ENCODE measurements at places on chromosomes 7 and 10. TPM values are rescaled to one million over a fixed set of nuclear protein-coding genes. Genes with fewer than 3 reads are reported as not detected.

GHRHR gene
- not detected for total RNA-seq

CRHR2 gene
- total RNA-seq: not detected

RABGEF1 gene
- total RNA-seq: 19.0 TPM

IQUB gene
- 0.41 TPM for total RNA-seq

PNLIP gene
- total RNA-seq: not detected

CCDC146 gene
- 9.5 TPM for total RNA-seq

RPEL1 gene
- not detected for total RNA-seq

Data from right cardiac atrium (tissue), 5 donors.